Panc1 (cell line): ENCODE measurements at places on chromosomes 5 and 9.

GRCh38 chr5:109558364-109558763 lies 131.4 kb upstream of the MAN2A1 start:
- no peak for DNase-seq

- DNase-seq: no peak
Measured at GRCh38 chr5:78753093-78753531, 104.5 kb upstream of the LHFPL2 start.

DNA sequence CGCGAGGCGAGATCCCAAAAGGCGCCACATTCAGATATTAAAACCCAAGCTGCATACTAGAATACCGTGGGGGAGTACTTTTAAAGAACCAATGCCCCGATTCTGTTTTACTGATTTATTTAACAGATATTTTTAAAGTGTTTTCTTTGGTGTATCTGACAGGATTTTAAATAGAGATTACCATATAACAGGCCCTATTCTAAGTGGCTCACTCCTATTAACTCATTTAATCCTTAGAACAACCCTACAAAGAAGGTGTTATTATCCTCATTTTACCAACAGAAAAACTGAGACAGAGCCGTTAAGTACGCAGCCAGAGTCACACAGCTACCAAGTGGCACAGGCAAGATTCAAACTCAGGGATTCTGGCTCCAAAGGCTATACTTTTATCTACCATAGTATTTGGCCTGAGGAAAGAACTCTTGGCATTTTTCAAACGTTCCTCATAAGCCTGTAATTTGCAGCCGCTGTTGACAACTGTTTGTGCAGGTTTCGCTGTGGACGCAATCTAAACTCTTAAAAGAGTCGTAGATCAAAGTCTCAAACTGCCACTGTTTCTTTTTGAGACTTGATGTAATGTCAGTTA lies 550 bp upstream of the TMEM245 start:
- no peak for DNase-seq

DNA sequence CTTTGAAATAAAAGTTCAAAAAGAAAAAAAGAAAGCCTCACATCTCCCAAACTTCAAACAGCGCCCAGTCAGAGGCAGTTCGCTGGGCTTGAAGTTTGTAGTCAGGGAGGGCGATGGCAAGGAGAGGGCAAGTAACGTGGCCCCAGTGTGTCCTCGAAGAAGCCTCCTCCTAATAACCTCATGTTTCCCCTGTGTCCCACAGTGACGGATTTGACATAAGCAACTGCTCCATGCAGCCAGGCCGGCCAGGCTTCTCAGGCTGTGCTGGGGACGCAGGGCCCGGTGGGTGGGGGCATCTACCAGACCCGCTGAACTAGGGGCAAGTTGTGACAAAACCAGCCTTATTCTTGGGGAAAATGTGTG lies 172.2 kb downstream of the ERCC6L2 start:
- no peak for DNase-seq

DNA sequence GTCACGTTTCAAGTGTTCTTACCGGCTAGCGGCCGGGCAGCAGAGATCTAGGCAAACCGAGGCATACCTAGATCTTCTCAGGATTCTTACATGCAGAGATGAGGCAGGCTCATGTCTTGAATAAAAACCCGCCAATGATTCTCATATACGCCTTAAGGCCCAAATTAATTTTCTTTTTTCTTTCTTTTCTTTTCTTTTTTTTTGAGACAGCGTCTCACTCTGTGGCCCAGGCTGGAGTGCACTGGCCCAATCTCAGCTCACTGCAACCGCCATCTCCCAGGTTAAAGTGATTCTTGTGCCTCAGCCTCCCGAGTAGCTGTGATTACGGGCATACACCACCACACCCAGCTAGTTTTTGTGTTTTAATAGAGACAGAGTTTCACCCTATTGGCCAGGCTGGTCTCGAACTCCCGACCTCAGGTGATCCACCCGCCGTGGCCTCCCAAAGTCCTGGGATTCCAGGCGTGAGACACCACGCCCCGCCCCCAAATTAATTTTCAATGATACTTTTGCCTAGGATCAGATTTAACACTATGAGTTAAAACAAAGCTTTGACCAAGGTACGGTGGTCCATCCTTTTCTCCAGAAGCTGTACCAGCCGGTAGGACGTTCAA lies 1.5 kb downstream of the C9orf40 start:
- no peak for DNase-seq

GRCh38 chr9:68546596-68547390 lies 6.1 kb upstream of the TMEM252 start:
- DNase-seq: no peak

- DNase-seq: no peak
Measured at GRCh38 chr5:127801751-127802476, 98.7 kb downstream of the CCDC192 start.

GRCh38 chr9:114110180-114110579 lies 11.1 kb upstream of the KIF12 start:
- DNase-seq: no peak

- no peak for DNase-seq
Measured at GRCh38 chr9:93677641-93678136, 101.3 kb downstream of the PHF2 start.

GRCh38 chr9:94083384-94083783 lies 880 bp upstream of the PTPDC1 start:
- no peak for DNase-seq

DNA sequence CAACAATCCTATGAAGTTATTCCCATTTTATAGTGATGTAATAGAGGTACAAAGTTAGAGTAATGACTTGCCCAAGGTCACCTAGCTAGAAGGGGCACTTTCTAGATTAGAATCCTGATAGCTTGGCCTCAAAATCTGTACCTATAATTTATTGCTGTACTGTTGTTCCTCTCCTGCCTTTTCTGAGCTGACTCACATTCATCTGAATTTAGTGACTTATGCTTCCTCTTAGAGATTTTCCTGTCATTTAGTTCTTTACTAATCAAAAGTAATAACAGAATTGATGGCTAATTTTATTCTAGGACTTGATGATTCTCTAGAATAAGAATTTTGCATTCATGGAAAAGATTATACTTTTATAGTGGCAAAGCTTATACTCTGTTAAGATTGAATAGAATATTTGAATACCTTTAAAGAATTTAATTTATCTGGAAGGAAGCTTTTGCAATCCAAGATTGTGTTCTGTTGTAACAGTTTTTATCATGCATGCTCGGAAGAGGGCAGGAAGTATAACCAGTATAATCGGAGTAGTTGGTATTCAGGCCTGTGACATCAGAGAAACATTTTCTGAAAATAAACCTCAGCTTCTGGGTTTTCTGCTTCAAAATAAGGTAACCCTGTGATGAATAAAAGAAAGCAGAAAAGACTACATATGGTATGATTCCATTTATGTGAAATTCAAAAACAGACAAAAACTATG lies 21.3 kb downstream of the CYSTM1 start:
- no peak for DNase-seq

- DNase-seq: no peak
Measured at GRCh38 chr9:110241858-110242321, 14.4 kb downstream of the TXN start.

GRCh38 chr5:43208658-43209057 lies 16.6 kb downstream of the NIM1K start:
- no peak for DNase-seq

DNA sequence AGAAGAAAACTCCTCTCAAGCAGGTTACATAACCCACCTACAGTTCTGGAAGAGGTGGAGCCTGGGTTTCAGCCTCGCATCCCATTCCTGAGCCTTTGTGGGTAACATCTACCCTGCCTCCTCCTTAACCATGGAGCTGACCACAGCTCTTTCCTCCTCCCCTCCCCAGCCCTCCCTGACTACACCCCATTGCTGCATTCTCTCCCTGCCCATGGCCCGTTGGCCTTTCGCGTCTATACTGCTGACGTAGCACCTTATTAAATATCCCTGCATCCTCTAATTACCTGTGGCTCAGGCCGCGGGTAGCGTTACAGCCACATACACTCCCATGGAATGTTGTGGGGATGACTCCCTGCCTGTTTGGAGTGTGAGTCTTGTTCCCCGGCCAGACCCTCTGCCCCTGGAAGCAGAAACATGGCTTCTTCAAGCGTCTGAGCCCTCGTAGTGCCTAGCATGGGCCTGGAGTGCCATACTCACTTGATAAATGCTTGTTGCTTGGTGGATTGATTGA lies 72.8 kb downstream of the WWC1 start:
- DNase-seq: no peak

DNA sequence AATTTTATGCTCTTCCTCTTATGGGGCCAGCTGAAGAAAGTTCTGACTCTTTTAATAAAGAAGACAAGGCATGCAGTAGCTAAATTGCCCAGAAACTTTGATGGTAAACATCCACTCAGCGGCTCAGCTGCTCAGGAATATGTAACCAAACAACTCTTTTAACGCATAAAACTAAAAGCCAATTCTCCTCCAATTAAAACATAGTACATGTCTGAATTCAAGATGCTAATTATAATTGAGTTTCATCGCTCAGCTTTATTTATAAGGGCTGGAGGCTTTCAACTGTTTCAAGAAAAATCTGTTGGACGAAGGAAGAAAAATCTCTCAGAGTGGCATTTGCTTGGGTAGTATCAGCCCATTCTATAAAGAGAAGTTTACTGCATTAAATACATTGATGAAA lies 359.5 kb downstream of the PTPRD start:
- no peak for DNase-seq
